ENCODE measurements at places on chromosomes 12 and 14. TPM values are rescaled to one million over a fixed set of nuclear protein-coding genes. Genes with fewer than 3 reads are reported as not detected.

DNA sequence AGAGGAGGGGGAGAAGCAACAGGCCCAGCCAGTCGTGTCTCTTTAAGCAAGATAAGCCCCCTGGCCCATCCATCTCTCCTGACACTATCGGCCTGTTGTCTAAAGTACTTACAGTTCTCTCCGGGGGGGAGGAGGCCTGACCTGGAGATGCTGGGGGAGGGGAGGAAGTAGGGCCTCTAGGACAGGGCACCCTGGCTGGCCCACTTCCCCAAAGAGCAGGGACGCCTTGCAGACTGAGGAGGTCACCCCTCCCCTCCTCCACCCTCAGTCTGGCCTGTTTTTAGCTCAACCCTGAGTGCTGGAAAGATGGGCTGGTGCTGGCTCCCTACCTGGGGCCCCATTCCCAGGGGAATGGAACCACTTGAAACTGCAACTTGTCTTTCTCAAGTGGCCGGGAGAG, 70.3 kb downstream of the TBX5 start:
- DNase-seq: no peak
- H3K27me3 ChIP-seq: no peaks in the 10 kb centered on the region
- no peaks in the 10 kb centered on the region for H3K4me1 ChIP-seq
- no peaks in the 10 kb centered on the region for H3K36me3 ChIP-seq

DNA sequence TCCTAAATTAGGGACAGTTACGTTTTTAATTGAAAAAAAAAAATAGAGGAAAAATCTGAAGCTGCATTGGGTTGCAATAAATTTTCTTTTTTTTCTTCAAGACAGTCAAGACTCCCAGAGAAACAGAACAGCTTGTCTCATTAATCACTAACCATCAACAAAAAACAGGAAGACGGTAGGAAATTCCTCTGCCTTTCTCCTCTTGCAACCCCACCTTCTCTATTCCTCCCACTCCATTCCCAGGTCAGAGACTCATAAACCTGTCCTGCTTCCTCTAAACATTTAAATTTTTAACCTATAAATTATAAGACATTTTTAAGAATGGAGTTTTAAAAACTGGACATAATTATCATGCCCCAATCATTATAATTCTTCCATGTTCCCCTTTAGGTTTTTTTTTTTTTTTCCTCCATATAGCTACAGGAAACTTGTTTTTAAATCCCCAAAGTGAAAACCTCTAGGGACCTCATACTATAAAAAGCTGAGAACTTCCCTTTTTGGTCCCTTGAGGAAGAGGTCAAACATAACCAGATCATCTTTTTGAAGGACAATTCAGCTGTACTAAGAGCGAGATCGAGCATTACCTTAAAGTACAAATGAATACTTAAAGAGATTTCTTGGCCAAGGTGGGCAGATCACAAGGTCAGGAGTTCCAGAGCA, 36.0 kb downstream of the CPM start:
- H3K4me3 ChIP-seq: no peak overlapping the region
- H3K27me3 ChIP-seq: no peaks in the 10 kb centered on the region
- H3K36me3 ChIP-seq: no peaks in the 10 kb centered on the region
- DNase-seq: no peak
- no peaks in the 10 kb centered on the region for H3K4me1 ChIP-seq

DNA sequence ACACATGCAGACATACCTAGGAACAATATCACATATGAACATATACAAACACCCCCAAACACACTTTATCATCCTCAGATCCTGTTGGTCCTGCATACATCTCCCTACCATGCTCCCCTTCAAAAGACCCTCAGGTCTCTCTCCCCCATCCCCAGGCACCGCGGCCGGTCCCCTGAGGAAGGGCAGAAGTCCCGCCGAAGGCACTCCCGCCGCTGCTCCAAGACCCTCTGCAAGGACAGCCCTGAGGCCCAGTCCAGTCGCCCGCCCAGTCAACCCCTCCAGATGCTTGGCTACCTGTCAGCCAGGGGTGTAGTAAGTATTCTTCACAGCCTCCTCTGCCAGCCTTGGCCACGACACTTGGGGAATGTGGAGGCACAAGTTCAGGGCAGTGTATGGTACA, 48.2 kb upstream of the HSPB8 start:
- no peaks in the 10 kb centered on the region for H3K36me3 ChIP-seq
- no peak overlapping the region for H3K4me3 ChIP-seq
- H3K27me3 ChIP-seq: no peaks in the 10 kb centered on the region
- DNase-seq: no peak
- no peak overlapping the region for H3K27ac ChIP-seq

DNA sequence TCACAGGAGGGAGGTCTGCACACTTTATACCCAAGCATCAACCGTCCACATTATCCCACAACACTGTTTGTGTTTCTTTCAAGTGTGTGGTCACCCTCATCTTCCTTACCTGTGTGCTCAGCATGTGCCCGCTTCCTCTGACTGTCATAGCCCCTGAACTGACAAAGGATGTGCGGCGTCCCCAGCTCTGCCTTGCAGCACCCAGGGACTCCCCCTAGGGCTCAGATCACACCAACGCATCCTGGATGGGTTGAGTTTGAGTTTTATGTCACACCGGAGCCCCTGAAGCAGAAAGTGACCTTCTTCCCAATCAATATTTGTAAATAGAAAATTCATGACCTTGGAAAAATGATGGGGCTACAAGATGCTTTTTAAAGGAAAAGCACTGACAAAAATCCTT, 770.7 kb upstream of the TMEM132C start:
- no peaks in the 10 kb centered on the region for H3K4me1 ChIP-seq
- no peak overlapping the region for H3K4me3 ChIP-seq
- no peak overlapping the region for H3K27ac ChIP-seq
- H3K36me3 ChIP-seq: no peaks in the 10 kb centered on the region

DNA sequence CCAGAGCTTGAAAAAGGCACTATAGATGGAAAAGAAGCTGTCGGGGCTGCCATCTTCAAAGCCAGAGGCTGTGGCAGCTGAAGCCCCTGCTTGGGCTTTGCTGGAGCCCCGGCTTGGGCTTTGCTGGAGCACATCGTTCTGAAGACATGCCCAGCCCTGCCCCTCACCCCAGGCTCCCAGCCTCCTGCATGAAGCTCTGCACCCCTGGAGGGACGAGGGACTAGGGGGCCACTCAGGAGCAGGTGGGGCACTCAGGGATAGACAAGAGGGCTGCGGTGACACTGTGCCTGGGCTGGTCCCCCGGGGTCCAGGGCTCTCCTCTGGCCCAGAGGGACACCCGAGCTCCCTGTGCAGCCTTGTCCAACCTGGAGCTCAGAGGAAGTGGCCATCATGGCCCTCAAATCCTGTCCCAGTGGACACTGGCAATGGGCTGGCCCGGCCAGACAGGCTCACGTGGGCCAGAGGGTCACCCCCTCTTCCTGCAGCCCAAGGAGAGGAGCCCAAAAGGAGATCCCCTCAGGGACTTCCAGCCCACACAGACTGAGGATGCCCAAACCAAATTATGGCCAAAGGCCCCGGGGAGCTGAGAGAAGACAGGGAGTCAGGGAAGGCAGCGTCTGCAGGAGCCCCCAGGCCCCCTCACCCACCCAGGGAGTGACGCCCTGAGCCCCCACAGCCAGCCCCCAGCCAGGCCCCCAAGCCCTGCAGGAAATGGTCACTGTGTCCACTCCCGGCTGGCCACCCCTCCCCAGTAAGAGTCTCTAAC, 23.1 kb upstream of the C14orf180 start:
- no peaks in the 10 kb centered on the region for H3K27me3 ChIP-seq
- no peak overlapping the region for H3K4me3 ChIP-seq
- no peaks in the 10 kb centered on the region for H3K4me1 ChIP-seq

GRCh38 chr12:26696613-26697092, 136.3 kb downstream of the ITPR2 start:
- no peaks in the 10 kb centered on the region for H3K36me3 ChIP-seq
- H3K27ac ChIP-seq: no peak overlapping the region
- H3K4me1 ChIP-seq: no peaks in the 10 kb centered on the region
- H3K27me3 ChIP-seq: no peaks in the 10 kb centered on the region

DNA sequence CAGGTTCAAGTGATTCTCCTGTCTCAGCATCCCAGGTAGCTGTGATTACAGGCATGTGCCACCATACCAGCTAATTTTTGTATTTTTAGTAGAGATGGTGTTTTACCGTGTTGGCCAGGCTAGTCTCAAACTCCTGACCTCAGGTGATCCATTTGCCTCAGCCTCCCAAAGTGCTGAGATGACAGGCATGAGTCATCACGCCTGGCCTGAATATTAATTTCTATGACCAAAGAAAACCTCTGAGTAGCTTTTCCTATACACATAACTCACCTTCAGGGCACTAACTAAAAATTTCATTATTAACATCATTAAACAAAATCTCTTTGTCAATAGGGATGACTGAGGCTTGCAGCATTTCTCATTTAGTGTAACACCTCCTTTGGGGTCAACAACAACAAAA, 259.6 kb upstream of the KRR1 start:
- no peaks in the 10 kb centered on the region for H3K4me1 ChIP-seq
- no peaks in the 10 kb centered on the region for H3K36me3 ChIP-seq
- no peaks in the 10 kb centered on the region for H3K27me3 ChIP-seq
- H3K4me3 ChIP-seq: no peak overlapping the region
- no peak for DNase-seq

DNA sequence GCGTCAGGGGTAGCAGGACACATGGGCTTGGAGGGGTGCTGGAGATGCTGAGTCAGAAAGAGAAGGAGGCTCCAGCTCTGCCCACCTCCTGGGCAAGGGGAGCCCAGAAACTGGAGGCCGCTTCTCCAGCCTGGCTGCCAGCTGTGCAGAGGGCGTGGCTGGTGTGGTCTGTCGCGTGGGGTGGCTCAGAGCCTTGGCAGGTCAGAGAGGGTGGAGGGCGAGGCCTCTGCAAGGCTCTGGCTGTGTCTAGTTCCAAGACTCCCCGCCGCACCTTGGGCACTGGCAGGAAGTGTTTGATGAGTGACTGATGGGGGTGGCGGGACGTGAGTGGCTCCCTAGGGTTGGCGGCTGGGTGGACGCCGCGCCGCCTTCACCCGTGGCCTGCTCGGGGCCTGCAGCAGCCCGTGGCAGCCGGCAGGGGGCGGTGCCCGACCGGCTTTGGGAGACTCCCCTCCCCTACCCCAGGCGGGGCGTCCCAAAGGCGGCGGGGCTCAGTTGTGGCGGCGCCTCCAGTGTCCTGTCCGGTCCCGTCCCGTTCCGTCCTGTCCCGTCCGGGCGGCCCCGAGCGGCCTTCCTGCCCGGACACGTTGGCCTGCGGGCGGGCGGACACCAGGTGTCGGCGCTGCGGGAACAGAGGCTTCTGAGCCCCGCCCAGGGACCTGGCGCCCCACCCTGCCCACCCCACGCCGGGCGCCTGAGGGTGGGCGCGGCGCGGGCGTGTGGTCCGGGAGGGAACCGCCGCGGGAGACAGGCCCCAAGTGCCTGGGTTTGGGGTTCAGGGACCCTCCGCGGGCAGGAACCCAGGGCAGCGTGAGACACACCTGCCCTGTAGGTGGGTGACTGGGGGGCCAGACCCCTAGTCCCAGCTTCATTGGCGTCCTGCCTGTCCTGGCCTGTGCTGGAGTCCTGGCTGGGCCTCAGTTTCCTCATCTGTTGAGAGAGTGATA, 39.7 kb downstream of the KRT80 start:
- peak overlapping the region; percentile 6 for H3K4me3 ChIP-seq
- no peaks in the 10 kb centered on the region for H3K36me3 ChIP-seq
- peak; percentile 79 for DNase-seq
- H3K27me3 ChIP-seq: no peaks in the 10 kb centered on the region

DNA sequence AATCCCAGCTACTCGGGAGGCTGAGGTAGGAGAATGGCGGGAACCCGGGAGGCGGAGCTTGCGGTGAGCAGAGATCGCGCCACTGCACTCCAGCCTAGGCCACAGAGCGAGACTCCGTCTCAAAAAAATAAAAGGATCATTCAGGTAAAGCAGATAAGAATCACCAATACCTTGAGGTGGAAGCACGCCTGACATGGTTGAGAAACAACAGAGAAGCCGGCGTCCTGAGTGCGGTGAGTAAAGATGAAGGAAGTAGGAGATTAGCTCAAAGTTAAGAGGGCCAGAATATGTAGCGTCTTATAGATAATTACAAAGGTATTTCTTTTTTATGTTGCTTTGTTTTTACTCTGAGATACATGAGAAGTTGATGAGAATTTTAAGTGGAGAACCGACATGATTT, 14.7 kb downstream of the CLEC7A start:
- no peaks in the 10 kb centered on the region for H3K36me3 ChIP-seq
- no peaks in the 10 kb centered on the region for H3K27me3 ChIP-seq
- no peak overlapping the region for H3K4me3 ChIP-seq
- no peak for DNase-seq
- no peak overlapping the region for H3K27ac ChIP-seq

PHETA1 gene
- total RNA-seq: 13.4 TPM

AKAP5 gene
- 0.24 TPM for total RNA-seq

PTPRB gene
- total RNA-seq: 26.1 TPM

PRICKLE1 gene
- total RNA-seq: 19.7 TPM

DNA sequence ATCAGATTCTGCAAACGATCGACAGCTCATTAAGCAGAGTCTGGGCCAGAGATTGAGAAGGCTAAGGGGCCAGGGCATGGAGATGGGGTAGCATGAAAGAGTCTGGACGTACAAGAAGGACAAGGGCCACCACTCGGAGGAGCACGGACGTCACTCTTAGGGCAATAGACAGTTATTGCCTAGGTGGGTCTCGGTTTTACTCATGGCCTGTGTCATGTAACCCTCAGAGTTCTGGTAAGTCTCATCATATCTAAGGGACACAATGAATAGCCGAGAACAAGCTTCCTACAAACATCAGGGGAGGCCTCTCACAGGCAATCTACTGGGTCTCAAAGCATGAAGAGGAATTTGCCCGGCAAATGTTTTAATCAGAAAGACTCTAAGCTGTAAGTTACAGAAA, 30.4 kb upstream of the ITPK1 start:
- no peaks in the 10 kb centered on the region for H3K4me1 ChIP-seq
- H3K36me3 ChIP-seq: no peaks in the 10 kb centered on the region
- no peak overlapping the region for H3K27ac ChIP-seq
- DNase-seq: no peak

DNA sequence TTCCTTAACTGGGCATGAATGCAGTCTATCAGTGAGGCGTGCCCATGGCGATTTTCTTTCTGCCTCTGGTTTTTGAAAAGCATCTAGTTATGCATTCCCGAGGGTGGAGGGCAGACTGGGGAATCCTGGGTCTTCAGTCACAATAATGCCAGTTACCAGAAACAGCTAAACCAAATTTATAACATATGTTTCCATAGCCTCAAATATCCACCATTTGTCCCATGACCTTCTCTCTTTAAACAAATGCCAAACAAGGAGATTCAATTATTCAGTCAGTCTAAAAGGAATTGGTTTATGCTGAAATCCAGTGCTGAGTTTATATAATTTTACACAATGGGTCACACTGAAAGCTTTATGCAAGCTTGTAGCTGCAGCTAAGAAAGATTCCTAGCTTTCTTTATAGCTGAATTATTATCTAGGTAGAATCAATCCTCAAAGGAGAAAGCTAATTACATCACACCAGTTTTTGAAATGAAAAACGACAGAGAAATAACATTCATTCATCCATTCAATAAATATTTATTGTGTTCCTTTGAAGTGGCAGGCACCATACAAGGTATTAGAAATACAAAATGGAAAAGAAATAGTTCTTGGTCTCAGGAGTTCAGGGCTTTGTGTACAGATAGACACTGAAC, 131.3 kb upstream of the RAP1B start:
- H3K4me1 ChIP-seq: no peaks in the 10 kb centered on the region
- H3K27me3 ChIP-seq: no peaks in the 10 kb centered on the region
- H3K4me3 ChIP-seq: no peak overlapping the region
- no peak overlapping the region for H3K27ac ChIP-seq
- no peak for DNase-seq
